ENCODE measurements at places on chromosomes 1 and 21.

- no peak for DNase-seq
Observed at GRCh38 chr21:39014747-39015146, 168.5 kb downstream of the PSMG1 start.

- no peak for DNase-seq
Observed at GRCh38 chr1:219741011-219741970, 128.4 kb upstream of the ZC3H11B start.

- no peak for DNase-seq
Observed at GRCh38 chr1:8899046-8899445, 20.6 kb upstream of the ENO1 start.

DNA sequence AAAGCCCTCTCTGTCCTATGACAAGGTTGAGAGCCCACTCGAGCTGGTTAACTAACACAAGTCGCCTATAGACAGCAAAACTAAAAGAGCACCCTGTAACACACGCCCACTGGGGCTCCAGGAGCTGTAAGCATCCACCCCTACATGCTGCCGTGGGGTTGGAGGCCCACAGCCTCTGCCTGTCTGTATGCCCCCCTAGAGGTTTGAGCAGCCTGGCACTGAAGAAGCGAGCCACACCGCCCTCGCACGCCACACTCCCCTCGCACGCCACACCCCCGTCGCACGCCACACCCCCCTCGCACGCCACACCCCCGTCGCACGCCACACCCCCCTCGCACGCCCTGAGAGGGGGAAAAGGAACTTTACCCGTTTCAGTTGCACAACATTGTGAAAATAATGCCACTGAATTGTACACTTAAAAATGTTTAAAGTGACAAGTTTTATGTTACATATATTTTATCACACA, 13.2 kb upstream of the HMGCL start:
- DNase-seq: peak; percentile 80

DNA sequence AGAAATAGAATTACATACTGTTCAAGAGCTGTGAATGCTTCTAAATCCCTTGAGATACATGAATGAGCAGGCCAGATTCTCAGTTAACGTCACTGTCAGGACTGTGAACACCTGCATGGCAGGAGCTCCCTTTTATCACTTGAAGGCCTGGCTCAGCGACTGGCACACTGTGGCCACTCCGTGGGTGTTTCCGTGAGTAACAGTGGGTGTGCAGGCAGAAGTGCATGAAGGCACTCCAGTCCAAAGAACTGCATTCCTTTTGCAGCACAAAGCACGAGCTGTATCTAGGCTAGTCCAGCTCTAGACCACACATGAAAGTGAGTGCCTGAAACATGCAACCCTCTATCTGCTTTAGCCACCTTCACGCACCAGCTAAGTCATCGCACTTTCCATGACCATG, 9.6 kb upstream of the SIM2 start:
- DNase-seq: no peak

DNA sequence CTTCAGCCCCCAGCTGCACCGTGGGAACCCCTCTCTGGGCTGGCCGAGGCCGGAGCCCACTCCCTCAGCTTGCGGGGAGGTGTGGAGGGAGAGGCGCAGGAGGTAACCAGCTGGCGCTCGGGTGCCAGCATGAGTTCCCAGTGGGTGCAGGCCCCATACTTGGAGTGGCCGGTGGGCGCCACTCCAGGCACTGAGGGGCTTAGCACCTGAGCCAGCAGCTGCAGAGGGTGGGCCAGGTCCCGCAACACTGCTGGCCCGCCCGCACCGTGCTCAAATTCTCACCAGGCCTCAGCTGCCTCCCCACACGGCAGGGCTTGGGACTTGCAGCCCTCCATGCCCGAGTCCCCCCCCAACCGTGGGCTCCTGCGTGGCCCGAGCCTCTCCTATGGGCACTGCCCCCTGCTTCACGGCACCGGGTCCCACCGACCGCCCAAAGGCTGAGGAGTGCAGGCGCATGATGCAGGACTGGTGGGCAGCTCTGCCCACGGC, 47.2 kb downstream of the LRRC53 start:
- no peak for DNase-seq

DNA sequence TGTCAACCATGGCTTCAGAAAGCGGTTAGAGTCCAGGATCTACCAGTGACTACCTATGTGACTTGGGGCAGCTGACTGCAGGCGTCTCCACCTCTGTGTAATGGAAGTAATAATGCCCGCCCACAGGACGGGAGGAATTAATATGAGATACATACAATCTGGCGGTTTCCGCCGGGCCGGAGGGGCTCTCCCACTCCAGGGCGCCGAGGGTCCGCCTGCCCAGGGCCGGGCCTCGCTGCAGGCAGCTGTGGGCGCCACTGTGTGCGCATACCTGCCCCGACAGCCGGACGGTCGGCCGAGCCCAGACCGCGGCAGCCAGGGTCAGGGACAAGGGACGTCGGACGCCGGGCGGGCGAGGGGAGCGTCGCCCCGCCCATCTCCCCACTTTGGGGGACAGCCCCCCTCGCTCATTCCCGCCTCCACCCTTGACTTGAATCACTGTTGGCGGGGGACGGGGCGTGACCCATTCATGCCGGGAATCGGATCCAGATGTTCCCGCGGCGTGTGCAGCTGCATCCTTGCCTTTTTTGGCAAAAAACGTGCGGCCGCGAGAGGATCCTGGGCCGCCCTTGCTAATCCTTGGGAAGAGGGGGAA, 6.0 kb upstream of the SF3A3 start:
- DNase-seq: peak; percentile 69

GRCh38 chr1:169483500-169483966, 2.2 kb downstream of the SLC19A2 start:
- peak; percentile 30 for DNase-seq

- DNase-seq: no peak
Observed at GRCh38 chr1:68904477-68904876, 407.6 kb upstream of the DEPDC1 start.

- peak; percentile 32 for DNase-seq
Observed at GRCh38 chr1:82775406-82776000, 974.8 kb downstream of the ADGRL2 start.

GRCh38 chr1:1678581-1679380, 13.8 kb downstream of the SLC35E2B start:
- DNase-seq: no peak

GRCh38 chr1:37840711-37841110, 18.7 kb downstream of the MTF1 start:
- DNase-seq: no peak

DNA sequence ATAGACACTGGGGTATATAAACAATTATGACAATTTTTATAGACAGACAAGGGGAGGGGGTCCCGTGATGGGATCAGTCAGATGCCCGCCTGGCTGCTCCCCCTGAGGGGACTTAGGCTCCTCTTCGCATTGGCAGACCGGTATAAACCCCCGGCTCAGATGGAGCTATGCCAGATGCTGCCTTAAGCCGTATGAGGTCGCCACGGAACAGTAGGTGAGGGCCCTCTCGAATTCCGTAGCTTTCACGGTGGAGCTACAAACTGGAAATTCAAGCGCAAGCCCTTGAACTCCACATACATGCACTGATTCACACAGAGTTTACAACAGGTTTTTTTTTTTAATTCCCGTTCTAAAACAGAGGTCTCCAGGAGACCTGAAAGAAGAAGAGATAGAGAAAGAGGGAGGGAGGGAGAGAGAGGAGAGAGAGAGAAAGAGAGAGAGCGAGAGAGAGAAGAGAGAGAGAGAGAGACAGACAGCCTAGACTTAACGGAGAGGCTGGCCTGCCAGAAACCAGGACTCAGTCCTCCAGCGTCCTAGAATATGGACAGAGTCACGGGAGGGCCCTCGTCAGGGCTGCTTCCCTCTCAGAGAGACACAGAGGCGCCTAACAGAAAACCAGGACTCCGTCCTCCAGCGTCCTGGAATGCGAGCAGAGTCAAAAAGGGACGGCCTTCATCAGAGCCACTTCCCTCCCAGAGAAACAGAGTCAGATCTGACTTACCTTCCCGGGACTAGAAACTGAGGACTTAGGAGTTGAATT, 24.4 kb upstream of the TMEM54 start:
- peak; percentile 24 for DNase-seq

DNA sequence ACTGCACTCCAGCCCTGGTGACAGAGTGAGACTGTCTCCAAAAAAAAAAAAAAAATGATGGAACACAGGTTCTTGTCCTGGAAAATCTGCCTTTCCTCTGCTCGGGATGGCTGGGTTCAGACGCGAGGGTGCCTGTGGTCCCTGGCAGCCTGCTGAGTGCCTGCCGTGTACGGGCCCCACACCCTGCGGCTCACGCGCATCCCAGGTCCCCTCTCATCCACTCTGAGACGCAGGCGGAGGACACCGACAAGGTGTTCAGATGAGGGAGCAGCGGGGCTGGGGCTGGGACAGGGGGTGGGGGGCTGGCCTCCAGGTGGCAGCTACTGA, 4.3 kb upstream of the ANKRD65 start:
- DNase-seq: no peak

DNA sequence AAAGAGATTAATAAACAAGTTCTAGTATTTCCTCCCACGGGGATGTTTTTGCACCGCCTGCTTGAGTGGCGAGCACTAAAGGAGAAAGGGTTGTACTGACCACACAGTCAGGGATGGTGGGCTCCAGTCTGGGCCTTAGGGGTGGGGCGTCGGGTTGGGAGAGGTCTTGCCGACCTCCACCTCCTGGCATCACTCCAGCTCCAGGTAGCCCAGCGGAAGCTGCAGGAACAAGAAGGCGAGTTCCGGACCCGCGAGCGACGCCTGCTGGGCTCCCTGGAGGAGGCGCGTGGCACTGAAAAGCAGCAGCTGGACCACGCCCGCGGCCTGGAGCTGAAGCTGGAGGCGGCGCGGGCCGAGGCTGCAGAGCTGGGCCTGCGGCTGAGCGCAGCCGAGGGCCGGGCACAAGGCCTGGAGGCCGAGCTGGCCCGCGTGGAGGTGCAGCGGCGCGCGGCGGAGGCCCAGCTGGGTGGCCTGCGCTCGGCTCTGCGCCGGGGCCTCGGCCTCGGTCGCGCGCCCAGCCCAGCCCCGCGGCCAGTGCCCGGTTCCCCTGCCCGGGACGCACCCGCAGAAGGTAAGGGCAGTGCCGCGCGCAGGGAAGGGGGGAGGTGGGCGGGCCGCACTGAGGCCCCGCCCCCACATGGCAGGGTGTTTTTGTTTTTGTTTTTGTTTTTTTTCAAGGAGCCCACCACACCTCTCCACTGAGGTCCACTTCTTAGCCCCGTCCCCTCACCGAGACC, 19.7 kb downstream of the MFAP2 start:
- peak; percentile 60 for DNase-seq

DNA sequence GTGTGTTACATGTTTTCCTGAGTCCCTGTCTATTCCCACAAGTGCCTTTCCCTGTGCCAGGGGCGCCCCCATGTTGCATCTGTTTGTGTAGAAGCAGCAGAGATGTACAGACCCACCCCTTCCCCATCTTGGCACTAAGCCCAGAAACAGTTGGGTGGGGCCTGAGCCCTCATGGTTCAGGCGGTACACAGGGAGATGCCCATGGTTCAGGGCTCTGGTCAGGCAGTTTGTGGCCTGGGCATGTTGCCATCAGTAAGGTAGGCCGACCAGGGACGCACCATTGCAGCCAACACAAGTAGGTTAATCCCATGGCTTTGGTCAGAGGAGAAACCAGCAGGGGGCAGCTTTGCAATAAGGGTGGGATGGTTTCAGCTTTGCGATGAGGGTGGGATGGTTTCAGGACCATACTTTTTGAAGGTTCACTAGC, 914 bp upstream of the ADGRB2 start:
- DNase-seq: peak; percentile 72

GRCh38 chr1:212452323-212453155, 19.8 kb downstream of the NENF start:
- DNase-seq: no peak

- DNase-seq: no peak
Observed at GRCh38 chr1:38139738-38140487, 93.3 kb upstream of the POU3F1 start.

DNA sequence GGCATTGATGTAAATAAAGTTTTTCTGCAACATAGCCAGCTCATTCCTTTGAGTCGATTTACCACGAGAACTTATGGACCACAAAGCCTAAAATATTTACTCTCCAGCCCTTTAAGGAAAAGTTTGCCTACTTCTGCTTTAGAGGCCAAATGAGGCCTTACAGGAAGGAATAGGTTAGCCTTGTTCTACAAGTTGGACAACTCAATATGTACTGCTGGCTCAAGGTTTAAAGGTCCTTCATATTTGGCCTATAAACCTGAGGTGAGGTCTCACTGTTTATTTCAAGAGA, 144.5 kb upstream of the DNAH14 start:
- no peak for DNase-seq

GRCh38 chr1:234734412-234734835, 124.4 kb upstream of the IRF2BP2 start:
- no peak for DNase-seq

DNA sequence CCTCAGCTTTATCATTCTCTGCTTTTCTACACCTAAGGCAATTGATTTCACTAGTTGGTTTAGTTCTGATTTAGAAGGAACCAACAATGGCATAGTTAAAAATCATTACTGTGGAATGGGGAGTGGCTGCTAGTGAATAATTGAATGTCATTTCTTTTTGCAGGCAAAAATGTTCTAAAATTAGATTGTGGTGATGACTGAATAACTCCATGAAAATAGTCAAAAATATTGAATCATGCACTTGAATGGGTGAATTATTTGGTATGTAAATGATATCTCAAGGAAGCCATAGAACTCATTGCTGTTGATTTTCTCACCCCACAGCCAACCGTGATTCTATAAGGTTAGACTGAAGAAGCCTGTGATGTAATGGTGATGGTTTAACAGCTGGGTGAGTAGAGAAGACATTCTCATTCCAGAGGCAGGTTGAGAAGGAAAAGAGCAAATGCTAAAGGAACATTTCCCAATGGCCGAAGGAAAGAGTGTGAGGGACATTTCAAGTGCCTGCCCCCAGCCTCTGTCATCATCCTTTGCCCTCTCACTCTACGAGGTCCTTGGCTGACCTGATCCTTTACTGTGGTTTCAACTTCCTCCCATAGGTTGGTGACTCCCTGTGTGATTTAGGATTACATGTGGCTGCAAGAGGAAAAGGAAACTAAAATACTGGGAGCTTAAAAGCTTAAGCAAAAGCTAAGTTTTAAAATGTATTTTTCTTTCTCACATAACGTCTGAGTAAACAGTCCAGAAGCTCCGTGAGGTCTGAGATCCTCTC, 12.5 kb downstream of the OVAAL start:
- DNase-seq: no peak

- no peak for DNase-seq
Observed at GRCh38 chr1:109083923-109084322, 6.6 kb upstream of the TMEM167B start.

Data from NCI-H2171 treated with DMSO at 0.1 percent for 48 hours (cell line).